Activated CD4-positive, alpha-beta T cell treated with anti-CD3 and anti-CD28 coated beads, Interleukin-2, amount 50 U/mL, for 48 hours (primary cell): ENCODE measurements at places on chromosomes 6 and 20.

DNA sequence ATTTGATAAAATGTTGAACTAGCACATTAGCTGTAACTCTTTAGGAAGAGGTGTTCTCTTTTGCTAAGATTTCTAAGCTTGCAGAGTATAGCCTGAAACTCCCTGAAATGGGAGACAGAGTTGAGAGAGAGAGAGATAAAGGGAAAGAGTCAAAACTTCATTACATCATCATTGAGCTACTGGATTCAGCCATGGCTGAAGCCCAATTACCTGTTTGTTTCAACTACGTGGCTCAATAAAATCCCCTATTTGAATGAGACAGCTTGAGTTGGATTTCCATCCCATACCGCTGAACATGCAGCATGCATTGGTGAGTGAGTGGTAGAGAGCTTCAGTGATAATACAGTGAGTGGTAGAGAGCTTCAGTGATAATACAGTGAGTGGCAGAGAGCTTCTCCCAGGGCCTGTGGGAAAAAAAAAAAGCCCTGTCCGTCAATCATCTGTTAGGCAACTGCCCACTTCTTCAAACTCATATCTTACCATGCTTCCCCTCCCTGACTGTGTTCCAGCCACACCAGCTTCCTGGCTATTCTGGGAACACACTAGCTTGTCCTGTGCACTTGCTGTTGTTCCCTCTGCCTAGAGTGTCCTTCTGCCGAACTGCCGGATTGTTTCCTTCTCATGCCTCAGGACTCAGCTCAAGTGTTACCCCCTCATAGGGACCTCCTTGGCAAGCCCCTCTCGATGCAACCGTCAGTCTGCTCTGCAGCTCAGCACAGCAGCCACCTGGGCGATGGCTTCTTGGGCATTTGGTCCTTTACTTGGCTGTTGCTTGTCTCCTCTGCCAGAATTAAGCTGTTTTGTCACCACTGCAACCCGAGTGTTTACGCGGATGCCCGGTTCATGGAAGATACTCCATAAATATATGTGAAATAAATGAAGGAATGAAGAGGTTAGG, 91.3 kb upstream of the EYA2 start:
- DNase-seq: no peak

DNA sequence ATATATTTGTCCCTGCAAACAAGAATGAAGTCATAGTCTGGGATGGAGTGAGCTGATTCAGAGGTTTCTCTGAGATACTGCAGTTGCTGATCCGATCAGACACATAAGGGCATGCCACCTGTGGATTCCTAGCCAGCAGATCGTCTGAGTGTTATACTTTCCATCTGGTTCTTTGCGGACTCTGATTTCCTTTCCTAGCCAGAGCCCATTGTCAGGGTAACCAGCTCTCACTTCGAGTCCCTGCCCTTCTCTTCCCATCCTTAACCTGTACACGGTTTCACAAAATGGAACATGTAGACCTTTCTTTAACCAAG, 100.9 kb downstream of the TMEM200A start:
- no peak for DNase-seq

DNA sequence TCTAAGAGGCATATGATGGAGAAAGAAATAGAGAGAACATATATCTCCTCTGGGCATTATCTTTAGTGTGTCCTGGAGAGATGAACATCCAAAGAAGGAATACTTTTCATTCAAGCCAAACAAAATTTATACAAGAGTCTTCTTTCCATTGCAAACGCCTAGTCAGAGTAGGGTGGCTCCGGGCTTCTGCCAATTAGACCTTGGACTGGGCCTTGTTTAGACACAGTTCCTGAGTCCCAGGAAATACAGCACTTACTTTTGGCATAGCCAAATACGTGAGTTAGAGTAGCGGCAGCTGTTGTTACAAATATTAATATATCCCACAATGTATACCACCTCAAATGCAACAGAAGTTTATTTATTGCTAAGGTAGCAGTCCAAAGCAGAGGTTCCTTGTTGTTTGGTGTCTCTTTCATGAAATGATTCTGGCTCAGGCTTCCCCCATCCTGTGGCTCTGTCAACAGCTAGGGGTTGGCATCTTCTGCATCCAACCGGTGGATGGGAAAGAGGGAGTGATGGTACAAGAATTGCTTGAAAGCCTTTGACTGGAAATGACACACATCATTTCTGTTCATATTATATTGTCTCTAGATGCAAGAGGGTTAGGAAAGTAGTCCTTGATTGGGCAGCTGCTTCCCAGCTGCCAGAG, 148.0 kb upstream of the SPACA1 start:
- no peak for DNase-seq

DNA sequence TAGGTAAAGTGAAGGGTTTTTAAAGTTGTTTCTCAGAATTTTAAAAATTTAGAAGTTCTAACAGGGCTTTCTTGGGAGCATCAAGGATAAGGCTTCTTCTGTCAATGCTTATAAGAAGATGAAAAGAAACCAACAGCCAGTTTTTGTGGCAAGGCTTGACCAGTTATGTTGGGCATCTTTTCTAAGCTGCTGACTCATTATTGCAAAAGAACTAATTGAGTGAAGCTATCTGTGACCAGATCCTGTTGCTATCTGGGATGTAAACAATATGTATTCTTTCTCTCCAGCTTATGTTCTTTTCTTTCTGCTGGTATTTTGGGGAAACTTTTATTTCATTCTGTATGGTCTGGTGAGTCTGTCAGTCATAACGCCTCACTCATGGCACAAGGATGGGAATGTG, 643.8 kb downstream of the HDGFL1 start:
- DNase-seq: no peak

GRCh38 chr6:167150941-167151549, 6.7 kb downstream of the GPR31 start:
- peak; percentile 19 for DNase-seq

DNA sequence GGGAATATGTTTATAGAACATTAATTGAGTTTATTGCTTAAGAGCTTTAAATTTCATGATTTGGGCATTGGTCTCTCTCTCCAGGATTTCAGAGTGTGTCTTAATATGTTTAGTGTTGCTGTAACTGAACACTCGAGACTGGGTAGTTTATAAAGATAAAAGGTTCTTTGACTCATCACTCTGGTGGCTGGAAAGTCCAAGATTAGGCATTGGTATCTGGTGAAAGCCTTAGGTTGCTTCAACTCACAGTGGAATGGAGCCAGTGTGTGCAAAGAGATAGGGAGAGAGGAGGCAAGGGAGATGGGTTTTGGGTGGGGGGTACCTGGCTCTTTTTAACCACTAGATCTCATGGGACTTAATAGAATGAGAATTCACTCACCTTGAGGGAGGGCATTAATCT, 35.6 kb upstream of the DTNBP1 start:
- no peak for DNase-seq

DNA sequence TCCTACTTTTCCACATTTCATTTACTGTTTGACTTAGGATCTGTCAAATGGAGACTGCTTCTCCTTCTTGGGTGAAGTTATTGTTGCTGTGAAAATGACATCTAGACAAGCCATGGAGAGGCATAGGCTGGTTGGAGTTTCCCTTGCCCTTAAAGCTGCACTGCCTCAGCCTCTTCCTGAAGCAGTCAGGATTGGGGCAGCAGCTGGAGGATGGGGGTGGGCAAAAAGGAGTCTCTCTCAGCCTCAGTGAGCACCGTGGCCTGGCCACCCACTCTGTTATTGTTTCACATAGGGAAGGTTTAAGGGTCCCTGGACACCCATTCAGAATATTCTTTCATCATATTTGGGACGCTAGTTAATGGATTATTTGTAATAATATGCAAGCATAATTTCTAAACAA, 7.7 kb upstream of the ZBTB24 start:
- no peak for DNase-seq

DNA sequence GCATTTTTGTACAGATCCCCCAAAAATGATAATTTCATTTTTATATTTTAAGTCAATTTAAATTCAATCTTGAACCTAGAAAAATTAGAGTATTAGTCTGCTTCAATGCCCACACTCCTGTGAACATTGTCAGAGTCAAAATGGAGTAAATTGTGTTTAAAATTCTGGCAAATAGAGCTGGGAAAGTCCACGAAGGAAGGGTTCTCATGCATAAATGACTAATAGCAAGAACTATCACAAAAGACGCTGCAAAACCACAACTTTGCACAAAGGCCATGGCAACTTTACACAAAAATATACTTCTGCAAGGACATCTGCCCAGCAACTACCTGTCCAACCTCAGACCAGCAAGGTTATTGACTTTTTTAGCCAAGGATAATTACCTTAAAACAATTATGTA, 203.2 kb upstream of the SMLR1 start:
- no peak for DNase-seq
